ENCODE measurements at places on chromosomes 12 and 14.

DNA sequence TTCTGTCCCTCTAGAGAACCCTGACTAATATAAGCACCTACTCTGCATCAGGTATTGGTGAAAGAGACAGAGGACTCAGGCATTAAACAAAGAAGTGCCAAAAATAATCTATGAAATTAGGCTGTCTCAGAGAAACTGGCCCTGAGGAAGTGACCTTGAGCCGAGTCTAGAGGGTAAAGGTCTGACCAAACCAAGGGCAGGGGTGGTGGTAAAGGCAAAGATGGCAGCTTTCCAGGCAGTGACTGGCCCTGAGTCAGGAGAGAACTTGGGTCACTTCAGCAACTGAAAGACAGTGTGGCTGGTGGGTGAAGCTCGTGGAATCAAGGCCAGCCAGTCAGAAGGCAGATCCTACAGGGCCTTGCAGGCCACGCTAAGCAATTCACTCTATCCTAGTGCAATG is 30.6 kb downstream of the CDKL1 start:
- no peaks in the 10 kb centered on the region for H3K27me3 ChIP-seq

GRCh38 chr12:6462234-6462995 is 8.1 kb downstream of the VAMP1 start:
- no peak overlapping the region for H3K4me3 ChIP-seq
- peaks cover 44% of the 10 kb centered on the region for H3K4me1 ChIP-seq
- DNase-seq: no peak

DNA sequence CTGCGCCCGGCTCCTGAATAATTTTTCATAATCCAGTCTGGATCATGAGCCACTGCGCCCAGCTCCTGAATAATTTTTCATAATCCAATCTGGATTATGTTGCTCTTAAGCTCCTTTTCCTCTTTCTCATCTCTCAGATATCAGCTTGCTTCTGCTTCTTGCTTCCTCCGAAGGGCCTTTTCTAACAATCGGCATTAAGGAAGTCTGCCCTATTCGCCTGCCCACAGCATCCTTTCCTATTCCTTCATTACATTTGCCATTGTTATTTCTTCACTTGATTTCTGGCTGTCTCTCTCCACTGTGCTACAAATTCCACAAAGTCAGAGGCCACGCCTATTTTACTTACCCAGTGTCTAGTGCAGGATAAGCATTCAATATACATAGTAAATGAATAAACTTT is 83.5 kb downstream of the TTC7B start:
- H3K36me3 ChIP-seq: no peaks in the 10 kb centered on the region
- H3K27ac ChIP-seq: no peak overlapping the region
- peaks cover 5% of the 10 kb centered on the region for H3K4me1 ChIP-seq

- no peak for DNase-seq
- H3K27ac ChIP-seq: no peak overlapping the region
- H3K4me3 ChIP-seq: no peak overlapping the region
- no peaks in the 10 kb centered on the region for H3K36me3 ChIP-seq
- H3K4me1 ChIP-seq: no peaks in the 10 kb centered on the region
- no peaks in the 10 kb centered on the region for H3K27me3 ChIP-seq
These were observed 84.5 kb downstream of the PLEKHG3 start for GRCh38 chr14:64788706-64789105.

DNA sequence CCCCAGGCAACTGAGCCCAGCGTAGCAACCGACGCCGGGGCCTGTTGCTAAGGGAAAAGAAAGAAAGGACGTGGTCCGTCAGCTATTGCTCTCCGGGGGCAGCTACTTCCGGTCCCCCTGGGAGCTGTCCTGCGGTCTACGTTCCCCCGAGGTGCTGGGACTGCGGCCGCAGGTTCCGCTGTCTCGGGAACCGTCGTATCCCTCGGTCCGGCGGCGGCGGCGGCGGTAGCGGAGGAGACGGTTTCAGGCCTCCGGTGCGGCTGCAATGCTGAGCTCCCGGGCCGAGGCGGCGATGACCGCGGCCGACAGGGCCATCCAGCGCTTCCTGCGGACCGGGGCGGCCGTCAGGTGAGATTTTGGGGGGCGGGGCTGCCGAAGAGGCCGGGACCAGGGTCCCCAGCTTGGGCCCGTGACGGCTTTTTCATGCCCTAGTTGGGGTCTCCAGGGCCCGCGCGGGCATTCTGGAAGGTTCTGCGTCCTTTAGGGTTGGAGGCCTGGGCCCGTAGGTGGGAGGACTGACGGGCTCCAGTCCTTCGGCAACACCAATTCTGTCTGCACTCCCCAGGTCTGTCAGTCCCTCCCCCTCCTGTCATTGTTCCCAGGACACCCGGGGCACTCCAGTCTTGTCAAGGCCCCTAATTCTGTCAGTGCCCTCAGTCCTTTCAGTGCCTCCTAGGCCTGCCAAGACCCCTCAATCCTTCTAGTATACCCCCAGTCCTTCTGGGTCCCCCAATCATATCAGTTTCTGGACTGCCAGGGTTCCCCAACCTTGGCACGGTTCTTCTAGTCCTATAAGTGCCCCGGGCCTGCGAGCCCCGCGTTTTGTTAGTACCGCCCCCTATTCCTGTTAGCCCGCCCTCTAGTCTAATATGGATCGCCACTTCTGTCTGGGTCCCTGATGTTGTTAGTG is at the start of gene USP30:
TSS of gene USP30 (plus strand) at position 163 of the 910 bp plus-strand sequence. CDS start at position 266, 103 bp downstream.
- peaks cover 1% of the 10 kb centered on the region for H3K36me3 ChIP-seq
- H3K27me3 ChIP-seq: no peaks in the 10 kb centered on the region
- DNase-seq: peak; percentile 89
- peak within 1 kb of the TSS; percentile 96 for H3K27ac ChIP-seq
- peaks cover 14% of the 10 kb centered on the region for H3K4me1 ChIP-seq

DNA sequence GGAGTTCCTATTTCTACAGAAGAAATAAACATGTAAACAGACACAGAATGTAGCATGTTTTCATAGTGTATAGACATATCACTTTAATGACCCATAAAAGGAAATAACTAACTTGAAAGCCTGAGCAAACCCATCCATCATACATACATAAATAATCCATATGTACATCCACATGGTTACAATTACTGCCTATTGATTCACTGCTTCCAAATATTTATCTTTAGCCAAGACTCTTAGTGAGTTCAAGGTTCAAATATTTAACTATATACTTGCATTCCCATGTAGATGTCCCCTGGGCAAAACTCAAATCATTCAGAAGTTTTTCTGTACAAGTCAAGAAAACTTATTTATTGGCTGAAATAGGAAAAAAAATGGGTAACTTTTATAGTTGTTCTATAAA is 95.4 kb downstream of the CCER1 start:
- no peaks in the 10 kb centered on the region for H3K4me1 ChIP-seq
- H3K27ac ChIP-seq: no peak overlapping the region
- no peak for DNase-seq
- H3K4me3 ChIP-seq: no peak overlapping the region

DNA sequence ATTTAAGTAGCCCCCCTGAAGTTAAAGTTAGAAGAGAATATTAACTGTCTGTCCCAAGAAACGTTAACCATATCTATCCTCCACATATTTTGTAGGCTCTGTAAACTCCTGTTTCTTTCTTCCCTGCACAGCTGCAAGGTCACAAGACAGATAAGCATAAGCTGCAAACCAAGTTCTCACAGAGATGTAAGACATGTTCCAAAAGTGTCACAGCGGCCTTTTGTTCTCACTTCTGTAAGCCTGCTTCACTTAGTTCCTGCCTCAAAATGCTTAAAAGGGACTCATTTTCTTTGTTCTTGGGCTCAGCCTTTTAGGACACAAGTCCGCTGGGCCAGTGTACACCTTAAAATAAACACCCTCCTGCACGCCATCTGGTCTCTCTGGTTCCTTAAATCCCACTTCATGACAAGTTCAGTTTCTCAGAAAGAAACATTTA is 3.2 kb downstream of the RNASE1 start:
- no peaks in the 10 kb centered on the region for H3K27me3 ChIP-seq
- peak overlapping the region; percentile 63 for H3K27ac ChIP-seq
- H3K36me3 ChIP-seq: no peaks in the 10 kb centered on the region

- no peak for DNase-seq
- peaks cover 20% of the 10 kb centered on the region for H3K27me3 ChIP-seq
- H3K27ac ChIP-seq: peak within 1 kb of the TSS; percentile 81
- no peaks in the 10 kb centered on the region for H3K36me3 ChIP-seq
- H3K4me1 ChIP-seq: peaks cover 28% of the 10 kb centered on the region
These were observed at the start of gene DTX3 for GRCh38 chr12:57604454-57604991. DTX3 (plus strand) TSS chr12:57604824; CDS start chr12:57606518, 1,694 bp downstream.

- H3K27me3 ChIP-seq: peaks cover 58% of the 10 kb centered on the region
- H3K4me3 ChIP-seq: peak overlapping the region; percentile 51
- DNase-seq: peak; percentile 54
- H3K4me1 ChIP-seq: peaks cover 42% of the 10 kb centered on the region
- peak overlapping the region; percentile 94 for H3K27ac ChIP-seq
These were observed 5.5 kb downstream of the AMN start for GRCh38 chr14:102927878-102928411.

DNA sequence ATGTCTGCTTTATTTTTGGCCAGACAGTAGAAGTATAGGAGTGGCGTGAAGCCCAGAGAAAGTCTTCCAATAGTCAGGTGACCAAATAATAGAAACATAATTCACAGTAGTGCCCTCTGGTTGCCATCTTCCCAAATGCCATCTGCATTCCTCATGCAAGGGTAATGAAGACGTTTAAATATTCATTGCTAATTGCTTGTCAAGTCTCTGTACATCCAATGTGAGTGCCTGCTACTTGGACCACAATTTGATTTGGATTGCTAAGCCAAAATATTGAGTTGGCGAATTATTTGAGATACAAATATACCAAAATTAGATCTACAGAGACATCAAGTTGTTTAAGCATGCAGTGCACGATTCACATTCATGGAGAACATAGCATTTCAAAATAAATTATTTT is 402.7 kb downstream of the SOX5 start:
- no peaks in the 10 kb centered on the region for H3K4me1 ChIP-seq
- H3K27ac ChIP-seq: no peak overlapping the region
- DNase-seq: no peak
- no peak overlapping the region for H3K4me3 ChIP-seq

DNA sequence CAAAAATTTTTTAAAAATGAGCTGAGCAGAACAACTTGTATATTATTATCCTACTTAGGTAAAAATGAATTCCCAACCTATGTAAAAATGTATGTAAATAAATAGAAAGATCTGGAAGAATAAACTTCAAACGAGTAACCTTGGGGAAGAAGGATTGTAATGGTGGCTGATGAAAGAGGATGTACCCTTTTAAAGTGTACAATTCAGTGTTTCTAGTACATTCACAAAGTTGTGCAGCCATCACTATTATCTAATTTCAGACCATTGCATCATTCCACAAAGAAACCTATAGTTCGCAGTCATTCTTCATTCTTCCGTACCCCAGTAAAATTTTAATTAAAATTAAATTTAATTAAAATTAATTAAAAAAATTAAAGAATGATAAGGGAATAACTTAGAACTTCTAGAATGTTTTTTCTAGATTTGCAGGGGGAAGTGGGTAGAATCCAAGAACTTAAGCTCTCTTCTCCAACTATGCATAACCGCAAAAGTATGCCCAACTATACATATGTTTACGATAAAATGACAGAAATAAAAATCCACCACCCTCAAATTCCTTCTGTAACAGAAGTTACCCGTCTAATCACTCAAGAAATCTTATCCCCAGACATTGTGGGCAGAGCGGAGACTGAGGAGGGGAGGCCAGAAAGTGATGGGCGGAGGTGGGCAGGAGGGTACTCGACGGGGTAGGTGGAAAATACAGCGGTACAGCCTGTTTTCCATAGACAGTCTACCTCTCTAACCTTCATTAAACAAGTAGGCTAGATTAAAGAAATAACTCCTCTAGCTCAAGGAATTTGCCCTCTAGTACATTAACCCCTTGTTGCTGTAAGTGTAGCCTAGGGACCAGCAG is 921 bp downstream of the DEPDC4 start:
- peak overlapping the region; percentile 98 for H3K27ac ChIP-seq
- H3K4me1 ChIP-seq: peaks cover 18% of the 10 kb centered on the region
- H3K4me3 ChIP-seq: no peak overlapping the region
- DNase-seq: no peak

GRCh38 chr14:89957791-89958190 is 2.1 kb downstream of the TDP1 start:
- no peaks in the 10 kb centered on the region for H3K36me3 ChIP-seq
- no peak overlapping the region for H3K27ac ChIP-seq
- peaks cover 24% of the 10 kb centered on the region for H3K4me1 ChIP-seq
- no peak for DNase-seq
- H3K4me3 ChIP-seq: no peak overlapping the region

- no peaks in the 10 kb centered on the region for H3K36me3 ChIP-seq
- no peaks in the 10 kb centered on the region for H3K27me3 ChIP-seq
- H3K4me3 ChIP-seq: no peak overlapping the region
- no peak overlapping the region for H3K27ac ChIP-seq
These were observed 19.6 kb upstream of the GALNT8 start for GRCh38 chr12:4700621-4701026.

DNA sequence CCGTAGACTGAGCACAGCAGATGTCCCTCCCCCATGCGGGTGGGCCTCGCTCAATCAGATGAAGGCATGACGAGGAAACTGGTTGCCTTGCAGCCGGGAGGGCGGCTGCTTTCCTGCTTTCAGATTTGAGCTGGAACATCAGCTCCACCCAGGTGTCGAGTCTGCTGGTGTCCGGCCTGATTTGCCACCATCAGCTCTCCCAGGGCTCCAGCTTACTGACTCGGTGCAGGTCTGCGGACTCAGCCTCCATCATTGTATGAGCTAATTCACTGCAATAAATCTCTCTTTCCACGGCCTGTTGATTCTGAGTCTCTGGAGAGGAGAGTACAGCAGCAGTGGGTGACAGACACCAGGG is 156.2 kb downstream of the KIF26A start:
- H3K27me3 ChIP-seq: peaks cover 5% of the 10 kb centered on the region
- no peak overlapping the region for H3K4me3 ChIP-seq
- H3K4me1 ChIP-seq: peaks cover 21% of the 10 kb centered on the region
- no peaks in the 10 kb centered on the region for H3K36me3 ChIP-seq
- H3K27ac ChIP-seq: no peak overlapping the region

- no peaks in the 10 kb centered on the region for H3K27me3 ChIP-seq
- H3K4me1 ChIP-seq: no peaks in the 10 kb centered on the region
- no peaks in the 10 kb centered on the region for H3K36me3 ChIP-seq
- no peak overlapping the region for H3K27ac ChIP-seq
- H3K4me3 ChIP-seq: no peak overlapping the region
- no peak for DNase-seq
These were observed 89.7 kb downstream of the NRXN3 start for GRCh38 chr14:78259831-78260230.

- no peaks in the 10 kb centered on the region for H3K27me3 ChIP-seq
- no peaks in the 10 kb centered on the region for H3K4me1 ChIP-seq
- H3K36me3 ChIP-seq: no peaks in the 10 kb centered on the region
- DNase-seq: no peak
- H3K4me3 ChIP-seq: no peak overlapping the region
These were observed 31.2 kb upstream of the OTOGL start for GRCh38 chr12:80068173-80068572.

DNA sequence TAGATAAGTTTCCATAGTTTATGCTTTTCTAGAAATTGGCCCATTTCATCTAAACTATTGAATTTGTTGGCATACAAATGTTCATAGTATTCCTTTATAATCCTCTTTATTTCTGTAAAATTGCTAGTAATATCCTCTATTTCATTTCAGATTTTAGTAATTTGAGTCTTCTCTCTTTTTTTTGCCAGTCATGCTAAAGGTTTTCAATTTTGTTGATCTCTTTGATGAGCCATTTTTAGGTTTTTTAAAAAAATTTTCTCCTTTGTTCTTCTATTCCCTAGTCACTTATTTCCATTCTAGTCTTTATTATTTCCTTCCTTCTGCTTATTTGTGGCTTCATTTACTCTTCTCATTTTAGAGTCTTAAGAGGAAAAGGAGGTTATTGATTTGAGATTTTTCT is 19.4 kb upstream of the PPM1A start:
- no peaks in the 10 kb centered on the region for H3K4me1 ChIP-seq
- no peaks in the 10 kb centered on the region for H3K36me3 ChIP-seq
- H3K27ac ChIP-seq: no peak overlapping the region
- DNase-seq: no peak

Data from transverse colon (tissue), 4 donors.